Thyroid gland (tissue), 4 donors: ENCODE measurements at places on chromosomes 4 and X. TPM values are rescaled to one million over a fixed set of nuclear protein-coding genes. Genes with fewer than 3 reads are reported as not detected.

The PRKG2 gene
- total RNA-seq: 0.54 TPM

The VCX3B gene
- total RNA-seq: 2.0 TPM

The ZNF718 gene
- total RNA-seq: 13.7 TPM

The GRIA2 gene
- 1.1 TPM for total RNA-seq

The HELT gene
- not detected for total RNA-seq

The KLHL13 gene
- total RNA-seq: 1.9 TPM

The SHROOM3 gene
- total RNA-seq: 59.6 TPM

The CT45A10 gene
- total RNA-seq: not detected

The MEPE gene
- not detected for total RNA-seq

The PCYT1B gene
- total RNA-seq: not detected

The PTPN13 gene
- 66.1 TPM for total RNA-seq

The PRAF2 gene
- 32.9 TPM for total RNA-seq

The OTC gene
- 0.33 TPM for total RNA-seq

The TMSB15C gene
- total RNA-seq: 0.63 TPM

The S100P gene
- total RNA-seq: not detected

The NLRP2B gene
- total RNA-seq: 0.13 TPM

The ARX gene
- total RNA-seq: not detected

The TBC1D25 gene
- 11.5 TPM for total RNA-seq

The EBP gene
- total RNA-seq: 36.8 TPM

The EPGN gene
- total RNA-seq: not detected

The KIAA1210 gene
- total RNA-seq: 0.33 TPM

The MAGEB17 gene
- 0.33 TPM for total RNA-seq

The EOLA1 gene
- 18.4 TPM for total RNA-seq

The ARFIP1 gene
- 45.1 TPM for total RNA-seq

The FGG gene
- total RNA-seq: not detected

The SMIM43 gene
- not detected for total RNA-seq

The SLC26A1 gene
- total RNA-seq: 0.15 TPM

The KDR gene
- 62.5 TPM for total RNA-seq

The CC2D2A gene
- total RNA-seq: 22.3 TPM

The PLAC1 gene
- total RNA-seq: not detected

The NPY2R gene
- total RNA-seq: not detected

The MAGEB2 gene
- total RNA-seq: not detected

The RBMXL3 gene
- not detected for total RNA-seq

The CXorf66 gene
- not detected for total RNA-seq

The PCDH10 gene
- 0.13 TPM for total RNA-seq

The UGT2B11 gene
- total RNA-seq: 0.39 TPM

The GCNA gene
- total RNA-seq: 2.2 TPM

The TLR10 gene
- total RNA-seq: not detected

The SLC6A14 gene
- total RNA-seq: 0.33 TPM

The GLRA3 gene
- total RNA-seq: not detected

The KLHL5 gene
- 26.6 TPM for total RNA-seq

The PAGE2 gene
- total RNA-seq: not detected

The TMEM128 gene
- total RNA-seq: 24.9 TPM

The AMOT gene
- 8.0 TPM for total RNA-seq

The SSX2B gene
- total RNA-seq: not detected

The SMIM31 gene
- not detected for total RNA-seq

The RHOXF2B gene
- 0.13 TPM for total RNA-seq

The SH3RF1 gene
- total RNA-seq: 41.7 TPM

The PPP4R3C gene
- total RNA-seq: not detected

The GRK4 gene
- 9.3 TPM for total RNA-seq

The CT45A5 gene
- total RNA-seq: not detected

The L1CAM gene
- 0.45 TPM for total RNA-seq

The NPY1R gene
- 11.6 TPM for total RNA-seq

The RAP1GDS1 gene
- 40.9 TPM for total RNA-seq

The ZGRF1 gene
- 9.0 TPM for total RNA-seq

The BEX2 gene
- total RNA-seq: 113 TPM

The GYPE gene
- total RNA-seq: 1.1 TPM

The FGA gene
- total RNA-seq: not detected
